ENCODE measurements at places on chromosomes 4 and X. TPM values are rescaled to one million over a fixed set of nuclear protein-coding genes. Genes with fewer than 3 reads are reported as not detected.

GRCh38 chr4:95186666-95187065 lies 362.1 kb downstream of the UNC5C start:
- H3K4me1 ChIP-seq, result no peaks in the 10 kb centered on the region
- H3K27ac ChIP-seq, result no peak overlapping the region
- DNase-seq, result no peak
- H3K4me3 ChIP-seq, result no peak overlapping the region
- H3K36me3 ChIP-seq, result no peaks in the 10 kb centered on the region

DNA sequence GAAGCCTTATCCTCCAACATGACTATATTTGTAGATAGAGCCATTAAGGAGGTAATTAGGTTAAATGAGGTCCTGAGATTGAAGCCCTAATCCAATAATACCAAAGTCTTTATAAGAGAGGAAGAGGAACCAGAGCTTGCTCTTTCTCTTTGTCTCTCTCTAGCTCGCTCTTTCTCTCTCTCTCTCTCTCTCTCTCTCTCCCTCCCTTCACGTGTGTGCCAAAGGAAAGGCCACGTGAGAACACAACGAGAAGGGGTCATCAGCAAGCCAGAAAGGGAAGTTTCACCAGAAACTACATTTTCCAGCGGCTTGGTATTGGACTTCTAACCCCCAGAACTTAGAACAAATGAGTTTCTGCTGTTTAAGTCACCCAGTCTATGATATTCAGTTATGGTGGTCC lies 1540.5 kb downstream of the C4orf33 start:
- H3K27ac ChIP-seq, result no peak overlapping the region
- no peak overlapping the region for H3K4me3 ChIP-seq
- no peak for DNase-seq

DNA sequence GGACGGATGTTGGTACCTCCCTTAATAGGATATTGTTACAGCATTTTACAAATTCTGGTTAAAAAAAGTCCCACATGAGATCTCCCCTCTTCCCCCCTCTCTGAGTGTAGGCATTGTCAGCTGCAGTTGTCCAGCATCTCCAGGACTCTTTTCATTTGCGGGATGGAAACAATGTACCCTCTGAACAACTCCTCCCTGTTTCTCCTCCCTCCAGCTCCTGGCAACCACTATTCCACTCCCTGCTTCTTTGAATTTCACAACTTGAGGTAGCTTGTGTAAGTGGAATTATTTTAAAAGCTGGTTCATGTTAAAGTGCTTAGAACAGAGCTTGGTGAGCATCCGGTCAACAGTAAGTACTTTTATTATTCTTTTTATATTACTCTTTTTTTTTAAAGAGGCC lies 69.8 kb downstream of the TBL1X start:
- no peak overlapping the region for H3K27ac ChIP-seq
- no peak overlapping the region for H3K4me3 ChIP-seq
- DNase-seq, result no peak

GRCh38 chrX:14902537-14902936 lies 29.3 kb downstream of the MOSPD2 start:
- H3K4me3 ChIP-seq, result no peak overlapping the region
- H3K27ac ChIP-seq, result no peak overlapping the region
- no peaks in the 10 kb centered on the region for H3K27me3 ChIP-seq
- no peaks in the 10 kb centered on the region for H3K36me3 ChIP-seq
- DNase-seq, result no peak

The MSANTD1 gene
- 0.71 TPM for total RNA-seq

GRCh38 chr4:121182296-121182695 lies 18.2 kb upstream of the TNIP3 start:
- no peak for DNase-seq
- H3K36me3 ChIP-seq, result no peaks in the 10 kb centered on the region
- no peak overlapping the region for H3K27ac ChIP-seq
- no peak overlapping the region for H3K4me3 ChIP-seq
- no peaks in the 10 kb centered on the region for H3K27me3 ChIP-seq
- no peaks in the 10 kb centered on the region for H3K4me1 ChIP-seq

- no peaks in the 10 kb centered on the region for H3K36me3 ChIP-seq
- peaks cover 50% of the 10 kb centered on the region for H3K4me1 ChIP-seq
Measured at GRCh38 chr4:113447061-113447460, 314.5 kb downstream of the CAMK2D start.

The RNF150 gene
- 0.07 TPM for total RNA-seq

GRCh38 chrX:39360101-39360500 lies 558.8 kb downstream of the MID1IP1 start:
- no peak overlapping the region for H3K4me3 ChIP-seq
- H3K27me3 ChIP-seq, result peaks cover 4% of the 10 kb centered on the region
- H3K27ac ChIP-seq, result no peak overlapping the region
- no peaks in the 10 kb centered on the region for H3K4me1 ChIP-seq
- H3K36me3 ChIP-seq, result no peaks in the 10 kb centered on the region
- no peak for DNase-seq

The POLN gene
- 3.1 TPM for total RNA-seq

The S100G gene
- not detected for total RNA-seq

GRCh38 chrX:137432609-137433008 lies 133.3 kb upstream of the ZIC3 start:
- no peaks in the 10 kb centered on the region for H3K36me3 ChIP-seq
- no peak overlapping the region for H3K4me3 ChIP-seq
- no peak overlapping the region for H3K27ac ChIP-seq
- no peaks in the 10 kb centered on the region for H3K27me3 ChIP-seq
- no peak for DNase-seq

DNA sequence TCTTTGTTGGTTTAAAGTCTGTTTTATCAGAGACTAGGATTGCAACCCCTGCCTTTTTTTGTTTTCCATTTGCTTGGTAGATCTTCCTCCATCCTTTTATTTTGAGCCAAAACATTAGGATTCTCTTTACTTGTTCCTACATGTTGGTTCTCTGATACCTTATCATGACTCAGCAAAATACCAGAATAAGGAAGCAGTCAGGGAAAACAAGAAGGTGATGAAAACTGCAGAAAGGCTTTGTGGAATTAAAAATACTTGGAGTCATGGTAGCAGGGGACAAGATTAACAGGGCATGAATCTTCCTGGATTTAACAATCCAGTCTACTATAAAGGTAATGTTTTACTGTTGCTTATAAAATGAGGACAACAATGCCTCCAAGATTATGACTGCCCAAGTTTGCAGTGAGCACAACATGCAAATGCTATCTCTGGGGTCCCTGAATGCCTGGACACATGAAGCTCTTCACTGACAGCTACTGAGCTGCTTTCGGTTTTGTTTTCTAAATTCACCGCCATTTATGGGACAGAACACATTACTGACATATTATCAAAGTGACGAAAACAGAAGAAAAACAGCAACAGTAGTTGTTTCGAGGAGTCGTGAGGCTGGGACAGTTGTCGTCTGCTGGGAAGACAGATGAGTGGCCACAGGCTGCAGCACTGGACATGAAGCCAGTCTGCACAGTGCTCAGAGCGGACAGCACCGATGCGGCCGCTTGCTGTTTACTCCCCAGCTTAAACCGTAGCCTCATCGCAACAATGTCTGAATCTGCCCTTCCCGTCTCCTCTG lies 174.5 kb upstream of the DKK2 start:
- H3K27ac ChIP-seq, result no peak overlapping the region
- H3K36me3 ChIP-seq, result no peaks in the 10 kb centered on the region
- no peak overlapping the region for H3K4me3 ChIP-seq
- H3K4me1 ChIP-seq, result no peaks in the 10 kb centered on the region
